ENCODE measurements at places on chromosomes 6 and 20. TPM values are rescaled to one million over a fixed set of nuclear protein-coding genes. Genes with fewer than 3 reads are reported as not detected.

DNA sequence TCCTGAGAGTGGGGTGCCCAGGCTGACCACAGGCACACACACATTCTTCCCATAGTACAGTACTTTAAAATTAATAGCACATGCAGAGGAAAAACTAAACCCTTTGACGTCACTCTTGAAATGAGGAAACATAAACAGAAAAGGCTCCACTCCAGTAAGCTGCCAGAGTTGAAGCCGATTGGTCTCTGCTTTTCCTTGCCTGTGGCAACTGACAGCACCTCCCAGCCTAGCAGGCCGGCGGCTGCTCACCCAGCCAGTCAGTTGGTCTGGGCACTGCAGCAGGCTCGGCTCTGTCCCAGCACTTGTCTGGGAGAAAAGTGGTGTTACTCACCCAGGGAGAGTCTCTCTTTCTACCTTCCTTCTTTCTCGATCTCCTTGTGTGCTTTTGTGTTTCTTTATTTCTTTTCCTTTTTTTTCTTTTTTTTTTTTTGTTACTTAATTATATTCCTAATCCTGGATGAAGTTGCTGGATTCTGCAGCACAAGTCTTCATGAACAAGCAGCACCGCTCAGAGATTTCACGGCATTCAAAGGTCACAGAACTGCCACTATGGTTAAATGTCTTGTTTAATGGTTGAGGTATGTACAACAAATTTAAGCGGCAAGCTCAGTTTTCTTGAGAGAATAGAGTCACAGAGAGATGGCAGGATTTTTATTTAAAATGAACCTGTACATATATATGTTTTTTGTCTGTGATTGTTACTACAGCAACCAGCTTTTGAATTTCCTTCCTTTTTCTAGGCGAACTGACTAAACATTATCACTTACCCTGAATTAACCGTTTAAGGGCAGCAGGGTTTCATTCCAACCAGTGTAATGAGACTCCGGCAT is at the start of gene PDE7B:
Gene PDE7B, plus strand, starts transcription at position 260 of the 830 bp plus-strand sequence.
- peak; percentile 66 for DNase-seq

DNA sequence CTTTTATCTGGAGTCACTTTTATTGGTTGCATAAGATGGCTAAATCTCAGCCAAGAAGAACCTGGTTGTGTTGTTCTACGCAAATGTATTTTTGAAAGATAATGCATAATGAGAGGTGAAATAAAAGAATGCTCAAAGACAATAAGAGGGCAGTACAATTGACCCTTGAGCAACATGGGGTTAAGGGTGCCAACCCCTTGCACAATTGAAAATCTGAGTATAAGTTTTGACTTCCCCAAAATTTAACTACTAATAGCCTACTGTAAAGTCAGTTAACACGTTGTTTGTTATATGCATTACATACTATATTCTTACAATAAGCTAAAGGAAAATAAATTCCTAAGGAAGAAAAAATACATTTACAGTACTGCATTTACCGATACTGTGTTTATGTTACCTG is 5.9 kb downstream of the RNF146 start:
- no peak for DNase-seq

DNA sequence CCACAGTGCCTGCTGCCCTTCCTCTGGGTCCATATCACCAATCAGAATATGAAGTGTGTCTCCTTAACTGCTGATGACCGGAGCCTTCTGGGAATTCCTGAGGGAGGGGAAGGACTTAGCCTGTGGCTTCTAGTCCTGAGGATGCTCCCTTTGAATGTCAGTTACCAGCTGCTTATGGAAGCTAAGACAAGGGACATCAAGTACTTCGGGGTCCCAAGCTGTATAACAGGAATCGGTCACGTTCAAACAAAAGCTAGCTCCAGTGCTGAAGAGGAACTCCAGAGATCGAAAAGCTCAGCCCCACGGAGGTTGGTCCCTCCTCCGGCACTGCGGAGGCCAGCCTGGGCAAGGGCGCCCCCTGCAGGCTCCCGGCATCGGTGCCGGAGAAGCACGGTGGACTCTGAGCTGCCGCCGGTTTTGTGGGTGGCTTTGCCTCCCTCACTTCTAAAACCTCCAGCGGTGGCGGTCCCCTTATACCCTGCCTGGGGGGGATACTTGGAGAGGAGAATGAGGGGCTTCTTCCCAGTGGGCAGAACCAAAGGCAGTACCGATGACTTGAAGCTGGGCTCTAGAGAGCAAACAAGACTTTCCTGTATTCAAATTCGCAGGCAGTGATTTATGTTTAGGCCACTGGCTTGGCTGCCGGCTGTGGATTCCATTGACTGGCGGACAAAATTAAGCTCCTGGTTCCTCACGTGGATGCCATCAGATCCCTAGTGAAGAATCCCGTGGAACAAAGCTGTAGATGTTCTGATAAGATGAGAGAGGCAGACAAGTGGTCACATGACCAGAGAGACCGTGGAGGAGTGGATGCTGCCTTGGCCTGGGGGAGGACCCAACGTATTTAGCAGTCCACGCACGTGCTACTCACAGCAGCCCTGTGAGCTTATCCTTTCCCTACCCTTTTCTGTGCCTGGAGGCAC is 16.2 kb upstream of the UBR2 start:
- DNase-seq, result peak; percentile 88

DNA sequence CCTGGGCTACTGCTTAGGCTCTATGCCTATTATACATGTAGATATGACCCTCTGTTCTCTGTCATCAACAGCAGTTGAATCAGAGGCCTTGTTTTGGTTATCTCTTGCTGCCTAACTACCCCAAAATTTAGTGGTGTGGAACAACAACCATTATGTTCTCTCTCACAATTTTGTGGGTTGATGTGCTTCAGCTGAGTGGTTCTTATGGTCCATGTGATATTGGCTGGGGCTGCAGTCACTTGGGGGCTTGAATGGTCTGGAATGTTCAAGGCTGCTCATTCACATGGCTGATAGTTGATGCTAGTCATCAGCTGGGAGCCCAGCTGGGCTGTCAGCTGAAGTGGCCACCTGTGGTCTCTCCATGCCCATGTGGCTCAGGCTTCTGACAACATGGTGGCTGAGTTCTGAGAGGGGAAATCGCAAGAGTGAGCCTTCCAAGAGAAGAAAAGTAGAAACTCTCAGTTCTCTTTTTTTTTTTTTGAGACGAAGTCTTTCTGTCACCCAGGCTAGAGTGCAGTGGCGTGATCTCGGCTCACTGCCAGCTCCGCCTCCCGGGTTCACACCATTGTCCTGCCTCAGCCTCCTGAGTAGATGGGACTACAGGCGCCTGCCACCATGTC is 47.8 kb downstream of the SHLD1 start:
- DNase-seq, result no peak

- no peak for DNase-seq
Observed at GRCh38 chr6:82687855-82688254, 324.2 kb downstream of the TPBG start.

DNA sequence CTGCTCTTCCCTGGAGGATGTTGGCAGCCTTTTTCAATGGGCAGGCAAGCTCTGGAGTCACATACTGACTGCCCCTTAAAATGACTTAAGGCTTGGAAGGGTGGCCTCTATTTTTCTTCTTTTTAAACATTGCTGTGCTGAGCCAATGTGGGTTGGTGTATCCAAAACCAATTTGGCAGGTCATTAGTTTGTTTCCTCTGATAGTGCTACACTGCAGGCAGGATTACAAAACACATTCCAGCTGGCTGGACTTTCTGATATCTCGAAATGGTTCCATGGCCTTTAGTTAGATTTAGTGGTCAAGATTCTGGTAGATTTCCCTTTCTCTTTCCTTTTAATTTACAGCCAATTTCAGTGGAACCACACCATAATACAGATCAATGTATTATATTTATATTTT is 28.1 kb upstream of the BMP2 start:
- no peak for DNase-seq

DNA sequence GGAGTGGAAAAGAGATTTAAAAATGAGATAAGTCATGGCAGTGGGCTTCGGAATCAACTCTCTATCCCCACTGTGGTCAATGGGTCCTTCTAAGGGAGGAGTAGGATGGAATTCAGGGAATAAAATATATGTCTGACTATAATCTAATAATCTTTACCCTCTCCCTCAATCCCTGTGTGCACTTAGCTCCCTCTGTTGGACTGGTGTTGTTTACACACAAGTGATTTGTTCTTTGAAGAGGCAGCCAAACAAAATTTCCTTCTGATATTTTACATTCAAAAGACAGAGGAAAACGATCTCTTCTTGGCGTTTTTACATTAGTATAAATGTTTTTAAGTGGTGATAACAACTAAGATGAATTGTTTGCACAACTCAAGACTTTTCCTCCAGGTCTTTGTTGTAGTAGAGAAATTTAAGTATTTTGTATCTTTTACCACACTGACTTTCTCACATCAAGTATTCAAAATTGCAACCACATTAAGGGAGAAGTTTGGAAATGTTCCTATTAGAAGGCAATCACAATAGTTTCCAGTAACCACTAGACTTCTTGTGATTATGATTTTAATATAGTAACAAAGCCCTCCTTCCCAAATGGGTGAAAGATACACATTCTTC is 317.8 kb downstream of the CENPW start:
- DNase-seq, result peak; percentile 33

GRCh38 chr6:111201764-111202163 is 114.5 kb downstream of the SLC16A10 start:
- no peak for DNase-seq

DNA sequence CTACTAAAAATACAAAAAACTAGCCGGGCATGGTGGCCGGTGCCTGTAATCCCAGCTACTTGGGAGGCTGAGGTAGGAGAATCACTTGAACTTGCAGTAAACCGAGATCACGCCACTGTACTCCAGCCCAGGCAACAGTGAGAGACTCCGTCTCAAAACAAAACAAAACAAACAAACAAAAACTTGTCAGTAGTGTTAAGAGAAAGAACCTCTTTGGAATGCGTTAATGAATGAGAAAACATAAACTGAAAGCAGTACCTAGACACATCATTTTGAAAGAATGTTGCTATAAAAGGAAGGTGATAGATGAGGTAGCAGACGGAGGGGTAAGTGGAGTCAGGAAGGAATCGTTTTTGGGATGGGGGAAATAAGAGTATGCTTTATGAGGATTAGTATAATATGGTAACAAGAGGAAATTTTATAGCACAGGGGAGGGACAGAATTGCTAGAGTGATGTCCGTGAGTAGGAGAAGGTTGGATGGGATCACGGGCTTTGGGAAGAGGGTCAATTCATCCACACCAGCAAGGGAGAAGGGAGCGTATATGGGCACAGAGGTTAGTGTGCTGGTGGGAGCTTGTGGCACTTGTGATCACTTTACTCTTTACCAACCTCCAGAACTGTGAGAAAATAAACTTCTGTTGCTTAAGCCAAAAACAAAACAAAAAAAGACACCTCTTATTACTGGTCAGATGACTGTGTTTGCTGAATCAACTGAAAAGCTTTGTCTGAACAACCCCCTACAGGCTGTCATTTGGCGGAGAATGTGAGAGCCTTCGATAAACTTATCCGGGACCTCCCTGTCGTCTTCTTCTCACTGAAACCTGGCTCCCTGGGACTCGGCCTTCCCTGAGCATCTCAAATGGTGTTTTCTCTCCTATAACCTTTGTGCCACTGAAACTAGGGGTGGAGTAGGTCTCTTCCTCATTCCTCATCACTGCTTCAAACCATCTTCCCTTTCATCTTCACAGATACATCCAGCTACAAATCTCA is 48.9 kb upstream of the TFAP2A start:
- no peak for DNase-seq

- DNase-seq, result no peak
Observed at GRCh38 chr20:12610871-12611270, 397.9 kb upstream of the SPTLC3 start.

- DNase-seq, result no peak
Observed at GRCh38 chr20:51486197-51487005, 56.1 kb downstream of the NFATC2 start.

GRCh38 chr6:78492351-78493017 is 374.9 kb upstream of the IRAK1BP1 start:
- no peak for DNase-seq

DNA sequence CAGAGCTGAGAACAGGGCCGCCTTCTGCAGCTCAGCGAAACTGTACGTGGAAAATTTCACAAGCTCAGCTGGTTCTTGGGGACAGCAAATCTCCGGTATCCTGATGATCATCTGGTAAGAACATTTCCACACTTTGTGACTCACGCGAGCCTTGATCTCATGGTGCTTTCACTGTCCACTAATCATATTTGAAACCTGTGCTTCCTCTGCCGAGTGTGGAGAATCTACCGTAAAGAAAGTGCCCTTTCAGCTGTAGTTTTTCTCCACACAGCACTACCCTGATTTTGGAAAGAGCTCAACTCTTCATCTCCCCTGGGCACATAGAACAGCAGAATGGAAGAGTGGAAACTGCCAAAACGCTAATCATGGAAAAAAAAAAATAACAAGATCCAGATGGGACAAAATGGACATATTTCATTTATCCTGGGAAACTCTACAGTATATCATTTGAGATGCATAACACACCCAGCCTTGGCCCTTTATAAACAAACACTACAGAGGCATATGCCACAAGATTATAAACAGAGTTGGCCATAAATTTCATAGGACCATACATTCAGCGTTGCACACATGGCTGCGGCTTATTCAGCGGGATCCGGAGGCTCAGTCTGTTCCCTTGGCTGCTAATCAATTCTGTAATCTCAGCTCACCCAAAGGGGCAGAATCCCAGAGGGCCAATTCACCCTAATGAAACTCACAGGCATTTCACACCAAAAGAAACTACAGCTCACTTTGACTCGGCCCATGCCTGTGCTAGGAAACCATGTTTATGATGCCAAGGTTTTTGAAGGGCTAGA is 434.5 kb downstream of the HDGFL1 start:
- no peak for DNase-seq

DNA sequence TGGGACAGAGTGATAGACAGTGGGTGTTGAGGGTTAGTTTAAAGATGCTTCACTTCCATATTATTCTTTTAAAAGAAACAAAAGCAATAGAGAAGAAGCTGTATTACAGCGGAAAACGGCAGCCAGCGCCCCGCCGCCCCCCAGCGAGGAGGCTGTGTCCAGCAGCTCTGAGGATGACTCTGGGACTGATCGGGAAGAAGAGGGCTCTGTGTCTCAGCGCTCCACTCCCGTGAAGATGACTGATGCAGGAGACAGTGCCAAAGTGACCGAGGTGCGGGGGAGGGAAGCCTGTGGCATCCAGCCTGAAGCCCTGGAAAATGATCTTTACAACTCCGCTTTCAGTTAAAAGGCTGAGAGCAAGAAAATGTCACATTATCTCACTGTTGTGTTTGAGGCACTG is 100.2 kb downstream of the FIG4 start:
- DNase-seq, result peak; percentile 20

DNA sequence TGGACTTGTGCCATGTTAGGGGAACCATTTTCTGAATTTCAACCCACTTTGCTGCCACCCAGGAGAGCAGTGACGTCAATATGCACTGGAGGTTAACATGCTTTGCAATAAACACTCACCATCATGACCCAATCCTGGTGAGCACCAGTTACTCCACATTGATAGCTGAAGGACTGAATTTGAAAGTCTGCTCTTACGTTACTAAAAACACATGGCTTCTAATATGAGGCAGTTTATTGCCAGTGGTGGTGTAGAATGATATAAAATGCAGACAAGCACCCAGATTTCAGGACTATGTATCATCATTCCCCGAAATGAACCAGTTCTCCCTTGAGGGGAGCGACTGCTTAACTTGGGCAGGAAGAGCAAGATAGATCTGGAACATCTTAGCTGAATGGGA is 23.8 kb downstream of the RFPL4B start:
- DNase-seq, result no peak

GRCh38 chr6:106685833-106686232 is 56.5 kb downstream of the QRSL1 start:
- no peak for DNase-seq

The MEI4 gene
- total RNA-seq, result 1.0 TPM

The PXMP4 gene
- total RNA-seq, result 6.1 TPM

The MOCS1 gene
- total RNA-seq, result 11.3 TPM

The MAP7 gene
- 8.9 TPM for total RNA-seq

The TSBP1 gene
- not detected for total RNA-seq

The CNKSR3 gene
- total RNA-seq, result 9.9 TPM

The TGM3 gene
- total RNA-seq, result 0.31 TPM

The TBX18 gene
- total RNA-seq, result not detected

The CST11 gene
- not detected for total RNA-seq

Data from neural progenitor cell (in vitro differentiated cells).